ENCODE measurements at places on chromosomes 4 and X.

- DNase-seq: no peak
Observed at GRCh38 chrX:136220540-136220939, 30.7 kb downstream of the MAP7D3 start.

DNA sequence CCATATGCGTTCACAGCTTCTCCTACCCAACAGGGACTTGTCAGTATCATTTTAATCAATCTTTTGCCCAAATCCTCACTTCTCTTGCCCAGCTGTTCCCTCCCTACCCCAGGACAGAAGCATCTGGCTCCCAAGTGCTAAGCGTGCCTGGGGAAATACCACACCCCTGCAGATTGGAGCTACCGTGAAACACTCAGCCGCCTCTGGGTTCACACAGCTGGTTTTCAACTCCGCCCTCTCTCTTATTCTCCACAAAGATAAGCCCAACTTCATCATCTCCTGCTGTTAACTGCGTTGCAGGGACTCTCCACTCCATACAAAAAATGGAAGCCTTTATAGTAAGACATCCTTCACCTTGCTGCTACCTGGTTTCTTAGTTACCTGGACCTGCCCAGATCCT lies 147.3 kb upstream of the FTHL17 start:
- DNase-seq: no peak

- no peak for DNase-seq
Observed at GRCh38 chr4:42329421-42329820, 67.9 kb upstream of the SHISA3 start.

GRCh38 chrX:47228550-47229270 lies 4.1 kb upstream of the USP11 start:
- DNase-seq: no peak

- no peak for DNase-seq
Observed at GRCh38 chr4:139800082-139800481, 134.5 kb downstream of the MGST2 start.

DNA sequence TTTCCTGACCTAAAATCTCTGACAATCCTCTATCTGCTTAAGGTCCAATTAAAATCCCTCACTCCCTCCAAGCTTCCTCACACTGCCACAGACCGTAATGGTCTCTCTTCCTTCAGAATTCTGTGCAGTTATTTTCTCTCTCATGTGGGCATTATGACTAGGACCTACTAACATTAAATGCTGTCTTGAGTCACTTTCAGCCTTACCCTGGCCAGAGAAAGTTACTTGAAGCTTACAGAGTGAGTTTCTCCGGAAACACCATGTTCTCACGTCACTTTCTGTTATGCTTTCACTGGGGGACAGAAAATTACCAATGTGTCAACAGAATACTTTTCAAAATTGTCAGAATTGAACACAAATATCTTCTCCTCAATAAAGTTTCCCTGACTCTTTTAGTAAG lies 271.8 kb downstream of the INPP4B start:
- no peak for DNase-seq

- DNase-seq: no peak
Observed at GRCh38 chr4:80171251-80171650, 26.1 kb upstream of the PRDM8 start.

DNA sequence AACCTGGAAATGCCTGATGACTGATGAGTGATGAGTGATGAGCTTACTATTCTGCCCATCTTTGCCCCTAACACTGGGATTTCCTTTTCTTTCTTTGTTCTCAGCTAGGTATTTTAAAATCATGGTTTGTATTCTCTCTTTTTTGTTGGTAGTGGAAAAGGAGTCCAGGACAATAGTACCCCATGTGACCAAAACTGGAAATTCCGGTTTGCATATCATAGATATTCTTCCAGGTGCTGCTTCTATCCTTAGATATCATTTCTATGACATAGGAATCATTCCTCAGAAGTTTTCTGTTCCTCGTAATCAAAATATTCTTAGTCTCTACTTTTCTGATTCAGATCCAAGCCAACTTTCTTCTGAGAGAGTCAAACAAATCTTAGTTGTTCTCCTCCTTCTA lies 320.5 kb upstream of the TET2 start:
- no peak for DNase-seq

GRCh38 chr4:173433447-173433846 lies 34.5 kb upstream of the SCRG1 start:
- DNase-seq: no peak

GRCh38 chr4:108426493-108426892 lies 193.9 kb upstream of the RPL34 start:
- no peak for DNase-seq

DNA sequence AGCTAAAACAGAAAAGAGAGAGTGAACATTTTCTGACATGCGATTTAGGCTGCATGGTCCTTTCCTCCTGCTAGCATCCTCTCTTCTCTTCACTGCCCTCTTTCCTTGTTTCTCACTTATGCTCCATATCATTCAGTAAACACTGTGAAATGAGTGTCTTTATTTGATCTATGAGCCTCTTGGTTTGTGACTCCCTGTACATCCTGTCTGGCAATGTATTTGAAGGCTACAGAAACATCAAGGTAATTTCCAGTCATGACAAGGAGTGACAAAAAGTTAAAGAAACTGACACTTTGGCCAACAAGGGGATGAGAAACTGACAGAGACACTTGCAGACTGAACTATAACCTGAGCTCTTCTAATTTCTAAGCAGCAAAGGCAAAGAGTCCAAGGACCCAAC lies 8.7 kb downstream of the FTHL17 start:
- no peak for DNase-seq

- DNase-seq: no peak
Observed at GRCh38 chr4:188295899-188296298, 156.7 kb downstream of the TRIML1 start.

DNA sequence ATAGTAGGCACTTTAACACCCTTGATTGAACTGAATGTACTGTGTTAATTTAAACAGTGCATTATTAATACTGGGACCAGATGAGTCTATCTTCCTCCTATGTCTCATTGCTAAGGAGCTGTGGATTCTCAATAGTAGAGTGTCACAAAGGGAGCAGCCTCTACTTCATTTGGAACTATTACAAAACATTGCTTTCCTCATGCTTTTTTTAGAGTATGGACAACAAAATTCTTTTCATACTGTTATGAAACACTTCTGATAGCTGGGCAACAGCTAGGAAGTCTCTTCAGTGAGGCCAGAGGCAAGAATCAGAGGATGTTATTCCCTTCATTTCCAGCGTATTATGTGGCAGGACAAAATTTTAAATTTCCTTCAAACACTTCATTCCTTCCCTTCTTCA lies 160.8 kb downstream of the FBXO8 start:
- no peak for DNase-seq

- DNase-seq: no peak
Observed at GRCh38 chrX:30821116-30821515, 67.9 kb downstream of the TAB3 start.

DNA sequence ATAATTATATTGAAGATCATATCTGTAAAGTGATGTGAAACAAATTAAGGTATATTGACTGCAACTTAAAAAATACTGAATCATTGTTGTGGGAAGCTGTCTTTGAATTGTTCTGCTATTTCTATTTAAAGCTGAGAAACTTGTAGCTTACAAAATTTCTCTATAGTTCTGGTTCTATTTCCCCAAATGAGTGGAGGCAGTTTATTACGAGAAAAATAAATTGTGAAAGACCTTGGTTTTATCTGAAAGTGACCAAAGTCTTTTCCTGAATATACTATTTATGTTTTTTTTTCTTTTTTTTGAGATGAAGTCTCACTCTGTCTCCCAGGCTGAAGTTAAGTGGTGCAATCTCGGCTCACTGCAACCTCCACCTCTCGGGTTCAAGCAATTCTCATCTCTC lies 165.4 kb downstream of the SH3BGRL start:
- DNase-seq: no peak

- no peak for DNase-seq
Observed at GRCh38 chr4:107129076-107129475, 93.0 kb upstream of the DKK2 start.

DNA sequence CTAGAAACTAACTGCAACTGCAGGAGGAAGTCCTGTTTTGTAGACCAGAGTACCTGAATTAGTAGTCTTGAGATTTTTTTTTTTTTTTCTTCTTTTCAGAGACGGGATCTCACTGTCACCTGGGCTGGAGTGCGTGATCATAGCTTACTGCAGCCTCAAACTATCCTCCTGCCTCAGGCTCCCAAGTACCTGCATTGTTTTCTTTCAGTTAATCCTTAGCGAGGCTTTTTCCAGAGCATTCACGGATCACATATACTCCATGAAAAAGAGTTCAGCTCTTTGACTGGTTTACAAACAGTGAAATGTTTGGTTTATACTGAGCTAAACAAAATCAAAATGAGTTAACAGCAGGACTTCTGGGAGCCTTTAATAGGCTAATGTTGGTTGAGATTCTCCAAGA lies 45.8 kb downstream of the KLHL15 start:
- DNase-seq: no peak

- DNase-seq: no peak
Observed at GRCh38 chr4:158322109-158322508, 111.8 kb downstream of the TMEM144 start.

- no peak for DNase-seq
Observed at GRCh38 chr4:102547973-102548372, 46.8 kb downstream of the NFKB1 start.

GRCh38 chr4:69147334-69147733 lies 51.1 kb downstream of the UGT2B7 start:
- no peak for DNase-seq

GRCh38 chrX:37349221-37350033 lies at the start of gene PRRG1:
Gene PRRG1 (plus strand): TSS chrX:37349364. CDS start chrX:37406250, 56,886 bp downstream.
- peak; percentile 89 for DNase-seq

- no peak for DNase-seq
Observed at GRCh38 chr4:2061186-2062131, 2.3 kb downstream of the NAT8L start.

- DNase-seq: peak; percentile 69
Observed at GRCh38 chrX:107565931-107566603, 62.2 kb upstream of the PRPS1 start.

DNA sequence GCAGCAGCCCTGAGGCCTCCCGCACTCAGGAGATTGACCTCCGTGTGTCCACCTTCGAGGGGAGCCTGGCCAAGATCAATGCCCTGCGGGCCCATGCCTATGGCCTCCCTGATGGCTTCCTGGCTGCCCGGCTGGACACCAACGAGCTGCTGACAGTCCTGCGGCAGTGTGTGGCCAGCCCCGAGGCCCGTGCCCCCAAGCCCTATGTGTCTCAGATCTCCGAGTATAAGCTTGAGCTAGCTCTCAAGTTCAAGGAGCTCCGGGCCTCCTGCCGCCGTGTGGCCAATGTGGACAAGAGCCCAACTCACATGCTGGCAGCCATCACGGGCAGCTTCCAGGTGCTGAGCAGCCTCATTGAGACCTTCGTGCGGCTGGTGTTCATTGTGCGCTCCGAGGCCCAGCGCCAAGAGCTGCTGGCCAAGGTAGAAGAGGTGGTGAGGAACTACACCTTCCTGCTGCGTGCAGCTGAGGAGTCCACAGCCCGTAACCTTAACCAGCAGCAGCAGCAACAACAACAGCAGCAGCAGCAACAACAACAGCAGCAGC lies 25.5 kb upstream of the PRPS1 start:
- DNase-seq: no peak

- DNase-seq: no peak
Observed at GRCh38 chr4:69823481-69824186, 36.3 kb downstream of the SULT1E1 start.

- no peak for DNase-seq
Observed at GRCh38 chrX:115345615-115346014, 56.1 kb downstream of the LUZP4 start.

- DNase-seq: no peak
Observed at GRCh38 chrX:49978176-49978575, 55.8 kb downstream of the CLCN5 start.

DNA sequence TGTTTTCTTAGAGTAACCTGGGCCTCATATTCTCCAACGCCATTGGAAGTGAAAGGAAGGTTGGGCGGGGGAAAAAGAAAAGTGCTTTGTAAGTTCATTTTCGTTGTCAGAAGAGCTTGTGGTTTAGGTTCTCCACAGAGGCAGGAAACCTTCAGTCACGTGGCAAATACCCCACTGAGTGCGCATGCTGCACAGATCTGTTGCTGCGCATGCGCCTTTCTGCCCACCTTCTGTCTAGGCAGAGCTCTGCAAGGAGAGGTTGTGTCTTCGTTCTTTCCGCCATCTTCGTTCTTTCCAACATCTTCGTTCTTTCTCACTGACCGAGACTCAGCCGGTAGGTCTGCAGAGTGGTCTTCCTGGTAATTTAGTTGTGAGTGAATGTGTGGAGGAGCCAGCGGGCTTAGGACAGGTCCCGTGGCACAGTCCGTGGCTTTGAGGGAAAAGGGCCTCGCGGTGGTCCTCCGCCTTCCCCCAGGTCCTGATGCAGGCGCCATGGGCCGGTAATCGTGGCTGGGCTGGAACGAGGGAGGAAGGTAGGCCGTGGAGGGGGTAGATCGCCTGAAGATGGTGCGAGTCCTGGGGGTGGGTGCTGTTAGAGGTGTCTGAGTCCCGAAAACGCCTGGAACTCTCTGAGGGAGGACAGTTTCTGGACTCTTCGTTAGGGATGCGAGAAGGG lies at the start of gene PAGE5:
TSS of gene PAGE5 (plus strand) at position 228 of the 676 bp plus-strand sequence. CDS start 1,037 bp downstream, outside the sequence.
- DNase-seq: no peak

- DNase-seq: no peak
Observed at GRCh38 chr4:6854098-6854744, 55.4 kb upstream of the TBC1D14 start.

- DNase-seq: no peak
Observed at GRCh38 chr4:159400558-159401225, 297.8 kb downstream of the RAPGEF2 start.

GRCh38 chr4:183431614-183432013 lies 12.8 kb upstream of the CDKN2AIP start:
- no peak for DNase-seq

GRCh38 chrX:102345916-102346315 lies 93.9 kb downstream of the NXF2B start:
- peak; percentile 60 for DNase-seq

GRCh38 chrX:147476008-147476407 lies 435.7 kb upstream of the FMR1 start:
- DNase-seq: no peak

- no peak for DNase-seq
Observed at GRCh38 chrX:36930491-36930890, 77.7 kb upstream of the FAM47C start.

GRCh38 chr4:25235401-25235800 lies 1.6 kb downstream of the PI4K2B start:
- no peak for DNase-seq

- DNase-seq: no peak
Observed at GRCh38 chrX:133987188-133987587, 1.8 kb upstream of the GPC3 start.

GRCh38 chrX:39779952-39780783 lies 317.6 kb downstream of the BCOR start:
- DNase-seq: no peak

DNA sequence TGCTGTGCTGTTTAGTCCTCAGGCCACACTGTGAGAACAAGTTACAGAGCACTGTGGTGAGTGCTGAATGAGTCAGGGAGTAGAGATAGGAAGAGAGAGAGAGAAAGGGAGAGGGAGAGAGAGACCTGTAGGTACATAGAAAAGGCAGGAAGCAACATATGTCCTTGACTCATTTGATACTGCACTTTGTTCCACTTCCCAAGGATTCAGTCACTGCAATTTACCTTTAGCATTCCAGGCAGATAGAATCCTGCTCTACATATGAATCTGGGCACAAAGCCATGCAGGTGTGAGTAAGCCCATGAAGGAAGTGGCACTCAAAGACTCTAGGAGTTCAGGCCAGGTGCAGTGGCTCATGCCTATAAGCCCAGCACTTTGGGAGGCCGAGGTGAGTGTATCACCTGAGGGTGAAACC lies 1.0 kb upstream of the DAPP1 start:
- no peak for DNase-seq

Measured in ecto neural progenitor cell (in vitro differentiated cells).